NCI-H2081 treated with DMSO at 0.1 percent for 48 hours (cell line): ENCODE measurements at places on chromosomes 2 and 18.
A peak's percentile ranks its signal among the peaks of the same experiment; 100 is the strongest.

- no peak for DNase-seq
Measured at GRCh38 chr2:419687-420317, 131.9 kb upstream of the ALKAL2 start.

GRCh38 chr2:212284166-212284565, 254.4 kb downstream of the ERBB4 start:
- DNase-seq = no peak

DNA sequence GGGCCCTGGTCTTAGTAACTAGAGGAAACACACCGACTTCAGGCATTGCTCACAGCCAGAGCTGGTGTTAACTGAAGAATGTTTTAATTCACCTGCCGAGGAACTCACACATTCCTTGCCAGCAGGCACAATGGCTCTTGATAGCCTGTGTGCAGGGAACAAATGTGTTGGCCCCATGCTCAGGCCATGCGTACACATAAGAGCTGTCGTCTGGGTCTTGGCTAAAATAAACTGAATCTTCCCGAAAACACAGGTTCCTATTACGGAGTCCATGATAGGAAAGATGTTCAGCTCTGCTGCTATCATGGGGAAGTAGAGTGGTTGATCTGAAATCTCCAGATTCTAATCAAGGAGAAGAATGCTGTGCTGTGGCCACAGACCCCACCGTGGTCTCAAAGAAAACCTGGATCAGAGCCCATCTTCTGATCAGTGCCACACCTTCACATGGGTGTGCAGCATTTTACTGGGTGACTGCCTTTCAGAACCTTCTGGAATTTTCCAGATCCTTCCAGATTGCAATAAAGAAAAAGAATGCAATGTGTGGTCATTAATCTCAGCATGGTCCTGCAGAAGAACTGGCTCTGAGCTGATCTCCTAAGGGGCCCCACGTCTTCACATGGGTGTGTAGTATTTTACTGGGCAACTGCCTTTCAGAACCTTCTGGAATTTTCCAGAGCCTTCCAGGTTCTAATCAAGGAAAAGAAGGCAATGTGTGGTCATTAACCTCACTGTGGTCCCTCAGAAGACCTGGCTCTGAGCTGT, 17.2 kb downstream of the MBP start:
- no peak for DNase-seq

GRCh38 chr2:119225105-119225865, 1.7 kb downstream of the STEAP3 start:
- no peak for DNase-seq

GRCh38 chr2:218256612-218257350, 4.0 kb upstream of the GPBAR1 start:
- DNase-seq = no peak

DNA sequence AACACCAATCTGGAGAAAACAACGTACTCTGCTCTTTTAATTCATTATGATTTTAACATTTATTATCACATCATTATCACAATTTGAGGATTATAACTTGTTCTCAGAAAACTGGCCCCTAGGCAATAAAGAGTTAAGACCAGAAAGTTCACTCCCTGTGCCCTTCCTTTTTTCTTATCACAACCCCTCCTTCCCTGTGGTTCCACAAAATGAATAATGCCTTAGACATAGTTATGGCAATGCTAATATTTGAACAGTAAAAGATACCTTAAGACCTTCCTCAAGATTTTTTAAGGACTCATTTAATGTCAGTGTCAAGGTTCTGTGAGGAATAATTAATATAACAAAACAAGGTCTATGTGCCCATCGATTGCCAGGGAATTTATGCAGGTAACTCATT, 596.2 kb downstream of the ARHGAP15 start:
- DNase-seq = no peak

GRCh38 chr2:24435391-24436316, 55.4 kb upstream of the NCOA1 start:
- no peak for DNase-seq

GRCh38 chr18:55334875-55335274, 253.1 kb downstream of the TCF4 start:
- peak; percentile 55 for DNase-seq

GRCh38 chr2:72994282-72994990, 77.1 kb downstream of the SFXN5 start:
- no peak for DNase-seq

GRCh38 chr2:77831471-77831870, 309.3 kb upstream of the LRRTM4 start:
- no peak for DNase-seq

GRCh38 chr2:194962254-194962653, 694.8 kb upstream of the SLC39A10 start:
- DNase-seq = no peak

- no peak for DNase-seq
Measured at GRCh38 chr2:96329456-96329855, 4.3 kb downstream of the ITPRIPL1 start.

- DNase-seq = no peak
Measured at GRCh38 chr2:107278672-107279071, 392.7 kb upstream of the ST6GAL2 start.

GRCh38 chr2:25026008-25026530, 15.8 kb upstream of the EFR3B start:
- no peak for DNase-seq

DNA sequence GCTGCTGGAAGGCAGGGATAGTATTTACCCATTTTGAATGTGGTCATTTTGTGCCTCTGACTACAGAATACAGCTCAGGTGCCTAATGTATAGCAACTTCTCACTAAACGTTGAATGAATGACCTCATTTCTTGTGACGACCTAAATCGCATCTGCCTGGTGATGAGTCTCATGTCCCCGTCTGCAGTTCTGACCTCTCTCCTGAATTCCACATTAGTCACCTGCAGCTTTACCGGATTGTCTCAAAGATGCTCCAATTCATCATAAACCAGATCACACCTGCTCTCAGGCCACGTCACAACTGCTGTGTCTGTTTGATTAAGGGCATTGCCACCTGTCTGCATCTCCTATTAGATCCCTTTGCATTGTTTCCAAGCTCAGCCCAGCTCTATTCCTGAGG, 133.6 kb upstream of the MYT1L start:
- DNase-seq = peak; percentile 53
